ENCODE measurements at places on chromosomes 7 and 10. TPM values are rescaled to one million over a fixed set of nuclear protein-coding genes. Genes with fewer than 3 reads are reported as not detected.

Gene HMX3
- 0.25 TPM for total RNA-seq

Gene SP4
- 21.0 TPM for total RNA-seq

Gene NUTM2D
- total RNA-seq = 1.6 TPM

Gene LIPJ
- not detected for total RNA-seq

Gene LRRC18
- total RNA-seq = not detected

Data from activated CD8-positive, alpha-beta memory T cell treated with anti-CD3 and anti-CD28 coated beads for 36 hours (primary cell).